Mesenteric fat pad (tissue), 1 donor: ENCODE measurements at places on chromosomes 7 and 10.

GRCh38 chr10:88125766-88126165, 262.3 kb downstream of the PTEN start:
- DNase-seq, result no peak

DNA sequence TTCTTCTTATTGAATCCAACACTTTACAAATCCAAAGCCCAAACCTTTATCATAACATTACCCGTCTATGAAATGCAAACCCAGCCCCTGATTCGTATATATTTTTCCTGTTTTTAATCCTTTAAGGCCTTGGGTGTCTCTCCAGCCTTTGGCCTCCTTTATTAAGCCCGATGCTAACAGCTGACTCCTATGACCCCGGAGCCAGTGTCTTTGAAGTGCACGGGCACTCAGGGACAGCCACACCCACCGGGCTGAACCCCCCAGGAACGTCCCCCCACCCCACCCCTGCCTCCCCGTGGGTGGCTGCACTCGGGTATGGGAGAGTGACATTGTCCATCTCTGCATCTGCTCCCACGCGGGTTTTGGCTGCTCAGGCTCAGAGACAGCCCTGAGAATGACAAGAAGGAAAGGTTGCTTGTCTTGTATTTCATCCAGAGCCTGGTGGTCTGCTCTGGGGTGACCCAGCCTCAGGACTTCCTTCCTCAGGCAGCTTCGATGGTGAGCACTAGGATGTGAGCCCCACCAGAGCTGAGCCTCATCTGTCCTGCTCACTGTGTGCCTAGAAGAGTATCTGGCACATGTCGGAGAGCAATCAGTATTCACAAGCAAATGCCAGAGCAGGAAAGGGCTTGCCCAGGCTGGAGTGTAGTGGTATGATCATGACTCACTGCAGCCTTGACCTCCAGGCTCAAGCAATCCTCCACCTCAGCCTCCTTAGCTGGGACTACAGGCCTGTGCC, 210.4 kb downstream of the SKIDA1 start:
- DNase-seq, result no peak

DNA sequence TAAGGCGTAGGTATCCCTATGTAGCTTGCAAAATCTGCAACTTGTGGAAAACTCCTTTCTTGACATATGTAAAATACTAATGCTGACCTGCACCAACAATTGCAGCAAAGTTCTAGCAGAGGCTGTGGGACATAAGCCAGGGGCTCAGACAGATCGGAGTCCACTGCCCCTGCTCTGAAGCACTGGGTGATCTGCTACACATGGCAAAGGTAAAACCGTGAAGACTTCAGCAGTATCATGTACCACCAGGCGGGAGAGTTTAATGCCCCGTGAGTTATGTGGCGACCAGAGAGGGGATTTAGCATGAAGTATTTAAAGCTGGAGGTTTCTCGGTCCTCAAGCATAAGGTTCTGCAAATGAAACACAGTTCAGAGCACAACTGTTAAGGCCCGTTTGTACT, 76.4 kb downstream of the ABCC2 start:
- DNase-seq, result no peak

DNA sequence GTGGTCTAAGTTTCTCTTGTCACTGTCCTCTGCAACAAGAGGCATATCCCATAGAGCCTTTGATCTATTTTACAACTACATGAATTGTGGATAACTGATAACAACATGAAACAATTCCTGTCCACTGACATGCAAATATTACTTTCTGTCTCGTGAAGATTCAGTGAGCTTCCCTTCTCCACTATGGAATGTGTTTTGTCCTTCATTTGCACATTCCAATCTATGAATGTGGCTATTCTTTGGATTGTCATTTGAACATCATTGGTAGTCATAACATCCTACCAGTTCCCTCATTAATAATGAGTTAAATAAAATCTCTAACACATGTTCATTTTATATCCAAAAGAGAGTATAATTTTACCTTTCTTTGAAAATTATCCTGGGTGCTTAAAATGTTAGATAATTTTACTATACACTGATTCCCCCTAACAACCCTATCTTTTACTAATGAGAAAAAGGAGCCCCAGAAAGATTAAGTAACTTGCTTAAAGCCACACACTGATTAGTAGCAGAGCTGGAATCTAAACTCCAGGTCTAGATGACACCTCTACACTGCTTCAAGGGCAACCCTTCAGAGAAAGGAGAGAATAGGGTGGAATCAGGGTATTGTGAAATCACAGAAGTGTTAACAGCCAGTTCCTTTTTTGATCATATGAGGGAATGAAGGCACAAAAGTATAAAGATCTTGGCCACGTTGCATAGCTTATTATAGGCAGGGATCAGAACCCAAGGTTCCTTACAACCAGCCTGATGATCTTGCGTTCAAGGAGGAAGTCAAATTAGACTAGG, 39.1 kb downstream of the PDE1C start:
- no peak for DNase-seq

DNA sequence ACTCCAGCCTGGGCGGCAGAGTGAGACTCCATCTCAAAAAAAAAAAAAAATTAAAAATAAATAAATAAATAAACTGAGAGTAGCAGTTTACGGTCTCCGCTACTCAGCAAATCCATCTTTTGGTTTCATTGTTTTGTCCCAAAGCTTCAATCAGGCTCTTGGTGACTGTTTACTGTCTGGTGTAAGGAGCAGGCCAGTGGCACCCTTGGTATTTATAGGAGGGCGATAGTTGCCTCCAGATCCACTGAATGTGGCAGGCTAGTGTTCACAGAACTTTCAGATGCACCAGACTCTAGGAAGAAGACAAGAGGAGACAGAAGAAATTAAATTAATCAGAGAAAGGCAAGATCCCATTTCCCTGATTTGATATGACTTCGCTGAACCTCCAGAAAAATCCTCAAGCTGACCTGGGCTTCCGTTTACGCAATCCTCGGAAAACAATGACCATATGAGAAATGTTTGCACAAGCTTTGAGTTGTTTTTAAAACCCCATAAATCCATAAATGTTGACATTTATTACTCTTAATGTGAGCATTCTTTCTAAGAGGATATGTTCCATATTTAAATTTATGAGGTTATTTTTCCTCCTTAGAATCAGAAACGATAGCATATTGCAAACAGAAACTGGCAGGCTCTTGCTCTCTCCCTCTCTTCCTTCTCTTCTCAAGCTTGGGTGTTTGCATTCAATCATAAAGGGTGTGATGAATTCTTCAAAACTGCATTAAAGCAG, 7.1 kb upstream of the MUC3A start:
- no peak for DNase-seq

DNA sequence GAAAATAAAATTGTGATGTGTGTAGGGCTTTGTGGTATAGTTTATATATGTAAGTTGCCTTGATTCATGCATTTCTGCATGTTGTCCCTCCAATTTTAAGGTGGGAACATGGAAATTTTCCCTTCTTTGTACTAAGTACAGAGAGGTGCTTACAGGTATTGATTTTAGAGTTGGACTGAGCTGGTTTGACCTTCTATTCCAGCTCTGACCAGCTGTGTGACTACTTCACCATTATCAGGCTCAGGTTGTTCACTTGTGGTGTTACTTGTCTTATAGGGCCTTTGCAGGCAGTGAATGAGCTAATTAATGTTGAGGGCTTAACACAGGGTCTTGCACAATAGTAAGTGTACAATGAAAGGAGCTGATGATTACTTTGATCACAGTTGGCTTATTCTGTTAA, 16.3 kb downstream of the ZNF804B start:
- DNase-seq, result no peak

DNA sequence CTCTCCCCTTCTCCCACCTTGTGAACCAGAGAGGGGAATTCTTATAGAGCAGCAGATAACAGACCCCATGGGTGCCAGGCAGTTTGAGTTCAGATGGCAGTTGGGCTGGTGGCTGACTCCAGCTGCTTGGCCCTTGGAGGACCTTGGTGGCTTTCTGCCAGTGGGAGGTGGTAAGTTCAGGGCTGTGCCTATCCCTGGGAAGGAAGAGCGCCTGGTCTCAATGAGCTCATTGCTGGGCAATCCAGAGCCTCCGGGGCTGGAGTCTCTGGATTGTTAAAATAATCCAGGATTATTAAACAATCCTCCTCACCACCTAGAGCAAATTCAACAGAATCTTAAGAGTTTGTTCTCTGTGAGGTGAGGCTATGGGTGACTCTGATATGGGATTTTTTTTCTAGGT, 105.2 kb downstream of the FANK1 start:
- peak; percentile 76 for DNase-seq

- no peak for DNase-seq
These were observed 9.6 kb downstream of the GRID1 start for GRCh38 chr10:86357041-86357440.

GRCh38 chr10:12201543-12201942, 5.6 kb downstream of the CDC123 start:
- DNase-seq, result no peak

DNA sequence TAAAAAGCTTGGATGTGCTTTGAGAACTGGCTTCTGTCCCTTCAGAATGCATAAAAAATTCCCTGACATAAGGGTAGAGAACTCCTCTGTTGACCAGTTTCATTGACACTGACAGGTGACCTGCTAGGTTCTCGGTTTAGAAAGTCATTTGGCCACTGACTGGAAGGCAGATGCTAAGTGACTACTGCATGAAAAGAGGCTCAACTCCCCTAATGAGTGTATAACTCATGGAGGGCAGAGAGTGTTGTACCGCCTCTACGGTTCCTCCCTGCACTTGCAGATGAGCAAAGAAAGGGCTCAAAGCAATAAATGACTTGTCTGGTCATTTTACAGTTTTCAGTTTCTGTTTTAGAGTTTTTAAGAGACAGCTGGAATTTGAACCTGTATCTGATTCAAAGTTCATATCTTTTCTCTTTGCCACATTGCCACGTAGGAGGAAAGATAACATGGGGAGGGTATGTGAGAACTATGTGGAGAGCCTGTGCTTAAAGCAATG, 2.9 kb upstream of the FGL2 start:
- DNase-seq, result no peak

- no peak for DNase-seq
These were observed 933.0 kb upstream of the PHF14 start for GRCh38 chr7:10040674-10041073.

- DNase-seq, result no peak
These were observed 546.0 kb upstream of the FZD8 start for GRCh38 chr10:36188080-36188453.

DNA sequence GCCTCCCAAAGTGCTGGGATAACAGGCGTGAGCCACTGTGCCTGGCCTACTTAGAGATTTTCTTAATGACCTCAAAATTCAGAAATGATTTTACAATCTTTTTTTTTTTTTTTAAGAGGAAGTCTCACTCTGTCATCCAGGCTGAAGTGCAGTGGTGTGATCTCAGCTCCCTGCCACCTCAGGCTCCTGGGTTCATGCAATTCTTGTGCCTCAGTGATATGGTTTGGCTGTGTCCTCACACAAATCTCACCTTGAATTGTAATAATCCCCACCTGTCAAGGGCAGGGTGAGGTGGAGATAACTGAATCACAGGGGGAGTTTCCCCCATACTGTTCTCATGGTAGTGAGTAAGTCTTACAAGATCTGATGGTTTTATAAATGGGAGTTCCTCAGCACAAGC, 159.9 kb downstream of the DNAJC1 start:
- no peak for DNase-seq

DNA sequence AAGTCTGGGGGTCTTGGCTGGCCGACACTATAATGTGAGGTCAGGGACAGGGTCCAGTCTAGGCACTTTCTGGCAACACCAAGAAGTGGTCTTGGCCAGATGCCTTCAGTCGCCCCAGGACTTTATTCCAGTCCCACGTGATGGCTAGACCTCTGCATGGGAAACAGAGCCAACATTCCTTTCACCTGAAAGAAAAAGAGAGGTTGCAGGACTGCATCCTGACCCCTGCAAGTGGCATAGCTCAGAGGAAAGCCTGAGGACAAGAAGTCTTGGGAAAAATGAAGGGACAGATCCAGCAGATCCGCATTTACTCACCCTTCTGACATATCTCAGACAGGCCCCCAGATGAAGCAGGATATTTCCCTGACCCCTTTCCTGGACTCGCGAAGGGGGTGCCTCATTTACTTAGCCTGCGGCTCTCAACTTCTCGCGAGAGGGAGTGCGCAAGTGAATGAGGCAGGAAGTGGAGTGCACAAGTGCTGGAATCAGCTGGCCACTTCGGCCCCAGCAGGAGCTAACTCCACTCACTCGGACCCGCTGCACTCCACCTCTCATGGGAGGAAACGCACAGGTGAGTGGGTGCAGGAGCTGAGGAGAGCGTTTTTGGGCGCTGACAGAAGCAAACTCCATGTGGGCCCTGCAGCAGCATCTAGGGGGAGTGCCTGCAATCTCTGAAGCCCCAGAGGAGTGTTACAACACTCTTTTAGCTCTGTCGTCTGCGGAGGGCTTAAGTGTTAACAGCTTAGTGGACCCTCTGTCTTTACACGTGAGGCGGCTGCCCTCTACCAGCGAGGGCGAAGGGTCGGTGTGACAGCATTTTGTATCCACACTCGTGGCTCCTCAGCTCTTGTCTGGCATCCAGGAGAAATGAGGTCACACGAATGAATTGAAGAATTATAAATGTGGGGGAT, 916.2 kb upstream of the GHITM start:
- DNase-seq, result peak; percentile 87

DNA sequence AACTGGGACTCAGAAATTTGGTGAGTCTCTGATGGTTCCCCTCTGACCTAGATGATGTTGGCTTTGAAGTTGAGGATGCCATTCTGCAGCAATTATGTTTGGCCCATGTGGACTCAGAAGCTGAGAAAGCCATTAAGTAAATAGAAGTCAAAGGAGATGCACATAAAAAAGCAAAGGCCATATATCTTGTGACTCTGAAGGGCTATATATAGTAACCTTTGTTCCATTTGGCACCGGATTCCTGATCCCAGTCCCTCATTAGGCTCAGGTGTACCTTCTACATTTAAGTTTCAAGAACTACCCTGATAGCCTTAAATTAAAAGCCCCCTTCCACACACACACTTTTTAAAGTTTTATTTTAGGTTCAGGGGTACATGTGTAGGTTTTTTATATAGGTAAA, 50.0 kb upstream of the PDK4 start:
- DNase-seq, result no peak

GRCh38 chr7:24727154-24728120, 29.8 kb downstream of the GSDME start:
- peak; percentile 55 for DNase-seq

DNA sequence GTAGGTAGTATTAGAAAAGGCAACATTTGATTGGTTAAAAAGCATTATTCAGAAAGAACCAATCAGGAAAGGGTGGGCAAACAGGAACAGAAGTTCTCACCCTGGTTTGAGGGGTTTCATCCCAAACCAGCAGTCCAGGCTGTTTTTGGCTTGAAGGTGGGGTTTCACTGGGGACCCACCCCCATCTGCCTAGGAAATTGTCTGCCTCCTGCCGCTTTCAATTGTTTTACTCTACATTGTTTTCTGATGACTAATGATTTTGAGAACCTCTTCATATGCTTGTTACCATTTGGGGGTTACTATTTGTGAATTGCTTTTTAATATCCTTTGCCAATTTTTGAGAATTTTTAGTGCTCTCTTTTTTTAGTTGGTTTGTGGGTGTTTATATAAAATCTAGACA, 3.3 kb upstream of the PCBD1 start:
- DNase-seq, result no peak

GRCh38 chr10:6170638-6171037, 32.1 kb upstream of the PFKFB3 start:
- no peak for DNase-seq
